ENCODE measurements at places on chromosomes 2 and 18.
A peak's percentile ranks its signal among the peaks of the same experiment; 100 is the strongest.

GRCh38 chr2:88053934-88054781 lies 1.4 kb downstream of the KRCC1 start:
- DNase-seq = peak; percentile 9

DNA sequence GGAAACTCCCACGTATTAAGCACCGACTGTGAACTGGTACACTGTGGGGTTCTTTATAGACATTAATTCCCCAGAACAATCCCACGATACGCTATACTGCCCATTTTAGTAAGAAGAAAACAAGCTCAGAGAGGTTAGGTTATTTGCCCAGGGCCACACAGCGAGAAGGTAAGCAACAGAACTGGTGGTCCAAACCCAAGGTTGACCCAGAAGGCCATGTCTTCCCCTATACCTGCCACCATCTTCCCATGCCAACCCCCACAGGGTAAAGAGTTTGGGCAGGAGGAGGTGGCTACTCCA lies 69.9 kb downstream of the MARCO start:
- DNase-seq = no peak

- DNase-seq = no peak
These were observed 100.3 kb upstream of the NEUROD1 start for GRCh38 chr2:181780657-181781056.

- peak; percentile 95 for DNase-seq
These were observed 83.7 kb downstream of the LPIN1 start for GRCh38 chr2:11829947-11830707.

GRCh38 chr2:54881759-54882158 lies 158.3 kb downstream of the EML6 start:
- DNase-seq = no peak

DNA sequence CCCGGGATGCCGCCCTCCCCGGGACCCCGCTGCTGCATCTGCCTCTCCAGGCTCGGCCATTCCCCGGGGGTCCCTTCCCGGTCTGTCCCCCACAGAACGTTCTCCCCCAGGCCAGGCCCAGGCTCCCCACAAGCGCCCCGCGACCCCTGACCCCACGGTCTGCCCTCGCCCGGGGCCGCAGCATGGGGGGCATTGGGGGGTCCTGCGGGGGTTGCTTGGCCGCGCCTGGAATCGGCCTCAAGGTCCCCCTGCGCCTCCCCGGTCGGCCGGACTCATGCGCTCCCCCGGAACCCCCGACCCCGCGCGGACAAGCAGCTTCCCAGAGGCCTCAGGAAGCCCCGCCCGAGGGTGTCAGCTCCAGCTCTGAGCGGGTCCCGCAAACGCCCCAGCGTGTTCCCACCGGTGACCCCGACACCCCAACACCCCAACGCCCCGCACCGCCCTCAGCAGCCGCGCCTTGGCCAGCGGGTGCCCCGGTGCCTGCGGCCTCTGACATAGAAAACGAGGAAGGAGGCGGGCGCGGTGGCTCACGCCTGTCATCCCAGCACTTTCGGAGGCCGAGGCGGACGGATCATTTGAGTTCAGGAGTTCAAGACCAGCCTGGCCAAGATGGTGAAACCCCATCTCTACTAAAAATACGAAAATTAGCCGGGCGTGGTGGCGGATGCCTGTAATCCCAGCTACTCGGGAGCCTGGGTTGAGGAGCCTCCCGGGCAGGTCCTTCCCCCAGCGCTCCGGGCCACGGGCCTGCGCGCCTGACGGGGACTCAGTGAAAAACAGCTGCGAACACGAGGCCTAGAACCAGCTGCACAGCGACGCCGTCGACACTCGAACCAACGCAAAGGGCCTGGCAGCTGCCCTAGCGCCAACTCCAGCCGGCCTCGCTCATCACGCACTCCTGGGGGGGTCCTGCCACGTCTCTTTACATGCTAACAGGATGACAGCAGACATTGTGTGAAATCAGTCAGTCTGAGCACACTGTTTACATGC lies 61.8 kb upstream of the CTDP1 start:
- no peak for DNase-seq

DNA sequence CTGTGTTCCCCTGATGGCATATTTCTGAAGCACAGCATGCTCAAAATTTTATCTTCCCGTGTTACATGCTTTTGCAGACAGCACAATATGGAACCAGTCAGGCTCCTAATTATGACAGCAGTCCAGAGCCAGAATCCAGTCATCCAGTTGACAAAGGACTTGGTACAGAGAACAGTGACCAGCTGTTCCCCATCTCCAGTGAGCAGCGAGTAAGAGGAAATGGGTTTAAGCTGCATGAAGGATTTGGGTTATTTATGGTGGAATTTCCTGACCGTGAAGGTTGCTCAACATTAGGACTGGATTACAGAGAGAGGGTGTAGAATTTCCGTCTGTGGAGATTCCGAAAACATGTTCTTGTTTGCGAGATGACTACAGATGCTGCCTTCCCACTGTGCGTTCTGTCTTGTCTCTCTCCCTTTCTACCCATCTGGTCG lies 24.4 kb downstream of the SGPP2 start:
- DNase-seq = peak; percentile 71

GRCh38 chr2:70201831-70202230 lies 11.0 kb upstream of the C2orf42 start:
- DNase-seq = no peak

DNA sequence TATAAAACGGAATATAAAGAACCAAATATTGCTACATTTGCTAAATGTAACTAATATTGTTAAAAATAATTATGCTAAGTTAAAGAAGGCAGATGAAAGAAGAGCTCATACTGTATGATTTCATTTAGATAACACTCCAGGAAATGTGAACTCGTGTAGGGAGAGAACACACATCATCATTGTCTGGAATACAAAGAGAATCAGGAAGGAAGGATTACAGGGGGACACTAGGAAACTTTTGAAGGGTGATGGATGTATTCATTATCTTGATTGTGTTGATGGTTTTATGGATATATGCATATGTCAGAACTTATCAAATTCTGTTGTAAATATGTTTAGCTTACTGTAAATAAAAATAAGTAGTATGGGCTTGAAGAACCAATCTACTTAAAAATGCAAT lies 104.1 kb upstream of the TRIB2 start:
- no peak for DNase-seq

DNA sequence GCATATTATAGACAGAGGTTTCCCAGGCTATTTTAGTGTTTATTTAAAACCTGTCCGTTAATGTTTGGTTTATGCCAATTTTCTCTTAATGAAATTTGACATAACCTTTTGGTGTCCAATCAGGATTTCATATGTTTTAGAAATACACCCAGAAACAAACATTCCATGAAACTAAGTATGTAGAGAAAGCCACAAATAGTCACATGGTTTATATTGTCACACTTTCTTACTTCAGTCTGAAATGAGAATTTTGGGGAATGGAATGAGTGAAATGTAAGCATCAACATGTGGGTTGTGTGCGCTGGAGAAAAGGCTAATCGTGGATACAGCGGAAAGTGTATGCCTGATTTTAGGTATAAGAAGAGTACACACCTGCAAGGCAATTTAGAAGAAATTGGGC lies 277.0 kb upstream of the RAB12 start:
- no peak for DNase-seq

GRCh38 chr2:88170472-88170892 lies 336 bp downstream of the THNSL2 start:
- DNase-seq = no peak

- DNase-seq = no peak
These were observed 14.6 kb downstream of the CCNYL1 start for GRCh38 chr2:207725873-207726578.

DNA sequence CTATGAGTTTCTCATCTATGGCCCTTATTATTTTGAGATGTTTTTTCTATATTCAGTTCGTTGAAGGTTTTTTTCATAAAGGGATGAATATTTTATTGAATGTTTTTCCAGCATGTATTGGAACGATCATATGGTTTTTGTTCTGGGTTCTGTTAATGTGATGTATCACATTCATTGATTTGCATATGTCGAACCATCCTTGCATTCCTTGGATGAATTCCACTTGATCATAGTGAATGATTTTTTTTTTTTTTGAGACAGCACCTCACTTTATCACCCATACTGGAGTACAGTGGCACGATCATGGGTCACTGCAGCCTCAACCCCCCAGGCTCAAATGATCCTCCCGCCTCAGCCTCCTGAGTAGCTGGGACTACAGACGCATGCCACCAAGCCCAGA lies 5.5 kb upstream of the NEMP2 start:
- no peak for DNase-seq
